ENCODE measurements at places on chromosomes 6 and 20. TPM values are rescaled to one million over a fixed set of nuclear protein-coding genes. Genes with fewer than 3 reads are reported as not detected.

Gene CST7
- total RNA-seq: not detected

Gene PTCHD4
- 0.23 TPM for total RNA-seq

Gene HLA-DQB2
- total RNA-seq: not detected

DNA sequence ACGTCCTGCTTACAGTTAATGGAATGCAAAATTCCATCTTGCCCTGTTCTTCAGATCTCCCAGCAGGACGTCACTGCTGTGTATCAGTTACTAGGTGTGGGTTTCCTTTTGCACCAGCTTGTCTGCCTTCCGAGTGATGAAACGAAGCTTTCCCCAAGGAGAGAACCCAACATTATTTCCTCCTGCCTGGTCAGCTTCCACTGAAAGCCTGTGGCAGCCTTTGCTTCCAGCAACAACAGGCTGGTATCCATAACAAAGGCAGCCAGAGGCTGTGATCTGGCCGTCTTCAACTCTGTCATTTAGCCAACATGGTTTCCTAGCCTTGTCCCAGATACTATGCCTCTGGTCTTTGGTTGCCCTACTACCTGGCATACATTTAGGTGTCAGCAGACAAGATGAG lies 78.9 kb upstream of the HEY2 start:
- H3K27me3 ChIP-seq: no peaks in the 10 kb centered on the region
- no peaks in the 10 kb centered on the region for H3K4me1 ChIP-seq
- H3K4me3 ChIP-seq: no peak overlapping the region

DNA sequence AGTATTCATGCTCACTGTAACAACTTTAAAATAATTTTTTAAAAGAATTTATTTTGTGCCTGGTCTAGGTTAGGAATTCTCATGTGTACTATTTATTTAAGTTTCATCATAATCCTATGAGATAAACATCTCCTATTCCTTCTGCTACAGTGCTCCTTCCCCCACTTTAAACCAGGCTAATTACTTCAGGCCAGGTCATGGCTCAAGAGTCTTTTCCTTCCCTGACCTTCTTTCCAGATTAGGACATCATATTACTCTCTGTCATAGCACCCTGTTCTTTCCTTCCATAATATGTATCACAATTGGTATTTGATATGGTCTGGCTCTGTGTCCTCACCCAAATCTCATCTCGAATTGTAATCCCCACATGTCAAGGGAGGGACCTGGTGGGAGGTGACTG lies 239.0 kb downstream of the BTBD9 start:
- H3K4me3 ChIP-seq: no peak overlapping the region
- H3K27me3 ChIP-seq: no peaks in the 10 kb centered on the region
- no peak for DNase-seq
- no peak overlapping the region for H3K27ac ChIP-seq
- peaks cover 14% of the 10 kb centered on the region for H3K4me1 ChIP-seq
- H3K36me3 ChIP-seq: no peaks in the 10 kb centered on the region

GRCh38 chr20:33667245-33667675 lies 517 bp downstream of the ACTL10 start:
- no peaks in the 10 kb centered on the region for H3K36me3 ChIP-seq
- peak overlapping the region; percentile 91 for H3K27ac ChIP-seq
- DNase-seq: peak; percentile 79
- H3K4me1 ChIP-seq: peaks cover 17% of the 10 kb centered on the region
- peak overlapping the region; percentile 75 for H3K4me3 ChIP-seq
- H3K27me3 ChIP-seq: no peaks in the 10 kb centered on the region

DNA sequence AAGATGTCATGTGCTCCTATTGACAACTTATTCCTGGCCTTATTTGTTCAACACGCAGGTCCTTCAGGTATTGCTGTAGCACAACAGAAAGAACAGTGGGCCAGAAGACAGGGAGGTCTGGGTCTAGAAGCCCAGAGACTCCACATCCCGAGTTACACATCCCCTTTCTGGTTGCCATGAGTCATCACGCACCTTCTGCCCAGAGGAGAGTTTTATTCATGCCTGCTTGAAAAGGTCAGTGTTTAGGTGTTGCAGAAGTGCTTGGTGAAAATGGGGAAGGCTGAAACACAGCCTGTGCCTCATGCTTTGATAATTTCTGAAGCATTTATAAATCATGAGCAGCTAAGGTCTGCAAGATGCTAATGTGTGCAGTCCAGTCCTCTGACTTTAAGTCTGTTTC lies 256.4 kb downstream of the GMPR start:
- no peaks in the 10 kb centered on the region for H3K27me3 ChIP-seq
- H3K4me3 ChIP-seq: no peak overlapping the region
- no peaks in the 10 kb centered on the region for H3K36me3 ChIP-seq
- H3K4me1 ChIP-seq: no peaks in the 10 kb centered on the region
- DNase-seq: no peak

DNA sequence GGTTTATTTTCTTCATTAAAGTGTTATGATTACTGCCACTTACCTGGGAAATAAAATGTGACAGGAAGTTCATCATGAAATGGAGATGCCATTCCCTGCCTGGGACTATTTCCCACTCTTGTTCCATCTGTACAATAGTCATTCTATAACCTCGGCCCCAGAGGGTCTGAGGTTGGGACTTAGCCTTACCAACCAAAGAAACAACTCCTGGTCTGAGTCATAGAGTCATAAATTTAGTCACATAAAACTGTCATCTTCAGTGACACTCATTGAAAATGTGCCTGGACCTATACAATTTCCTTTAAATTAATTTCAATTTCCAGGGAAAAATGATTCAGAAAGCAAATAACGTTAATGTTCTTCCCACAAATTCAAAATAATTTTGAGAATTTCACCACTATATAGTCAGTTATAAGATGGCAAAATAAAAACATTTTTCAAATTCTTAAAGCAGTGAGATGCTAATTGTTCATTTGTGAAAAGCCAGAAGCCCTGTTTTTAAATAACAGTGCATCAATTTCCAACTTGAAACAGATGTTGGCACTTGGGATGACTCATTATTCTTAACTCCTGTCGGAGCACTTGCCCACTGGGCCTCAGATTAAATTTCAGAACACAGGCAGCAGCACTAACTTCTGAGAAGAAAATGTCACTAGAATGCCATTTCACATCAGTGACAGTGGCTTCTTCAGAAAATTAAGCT lies 201.2 kb upstream of the SMLR1 start:
- H3K4me1 ChIP-seq: no peaks in the 10 kb centered on the region
- H3K27ac ChIP-seq: no peak overlapping the region
- DNase-seq: no peak
- H3K4me3 ChIP-seq: no peak overlapping the region

- H3K27me3 ChIP-seq: no peaks in the 10 kb centered on the region
- DNase-seq: no peak
- no peak overlapping the region for H3K4me3 ChIP-seq
Measured at GRCh38 chr6:12585497-12585958, 131.0 kb upstream of the PHACTR1 start.

DNA sequence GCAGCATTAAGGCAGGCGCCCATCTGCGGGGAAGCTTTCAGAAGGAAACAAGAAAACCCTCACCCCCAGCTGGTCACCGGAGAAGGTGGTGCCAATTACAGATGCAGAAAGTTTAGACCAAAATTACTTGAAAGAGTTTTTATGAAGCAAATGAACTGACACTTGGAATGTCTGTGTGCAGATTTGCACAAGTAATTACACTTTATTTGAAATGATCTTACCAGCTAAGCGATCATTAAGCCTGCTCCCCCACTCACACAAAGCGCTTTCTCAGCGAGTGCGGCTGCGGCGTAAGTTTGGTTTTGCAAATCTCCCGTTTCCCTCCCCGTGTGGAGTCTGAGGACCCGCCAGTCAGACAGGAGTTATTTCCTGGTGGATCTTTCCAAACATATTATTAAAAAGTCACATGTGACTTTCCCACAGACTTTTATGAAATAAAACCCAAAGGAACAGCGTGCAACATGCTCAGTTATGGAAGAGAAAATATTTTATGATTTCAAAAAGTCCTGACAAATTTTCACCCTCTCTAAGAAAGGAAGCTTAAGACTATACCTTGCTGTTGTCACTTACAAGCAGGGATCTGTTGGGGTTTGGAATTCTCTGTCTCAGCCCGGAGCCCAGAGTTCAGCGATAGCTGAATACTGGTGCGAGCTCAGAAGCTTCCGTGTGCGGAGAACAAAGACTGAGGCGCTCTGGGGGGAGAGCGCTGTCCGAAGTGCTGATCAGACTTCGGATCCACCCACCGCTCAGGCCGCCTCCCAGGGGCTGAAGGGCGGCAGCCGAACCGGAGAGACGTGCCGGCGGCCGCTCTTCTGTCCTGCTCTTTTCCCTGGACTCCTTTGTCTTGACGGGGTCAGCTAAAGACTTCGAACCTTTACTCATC lies 2.7 kb upstream of the MYT1 start:
- H3K27me3 ChIP-seq: no peaks in the 10 kb centered on the region
- H3K4me1 ChIP-seq: no peaks in the 10 kb centered on the region
- no peak overlapping the region for H3K4me3 ChIP-seq
- no peak overlapping the region for H3K27ac ChIP-seq

DNA sequence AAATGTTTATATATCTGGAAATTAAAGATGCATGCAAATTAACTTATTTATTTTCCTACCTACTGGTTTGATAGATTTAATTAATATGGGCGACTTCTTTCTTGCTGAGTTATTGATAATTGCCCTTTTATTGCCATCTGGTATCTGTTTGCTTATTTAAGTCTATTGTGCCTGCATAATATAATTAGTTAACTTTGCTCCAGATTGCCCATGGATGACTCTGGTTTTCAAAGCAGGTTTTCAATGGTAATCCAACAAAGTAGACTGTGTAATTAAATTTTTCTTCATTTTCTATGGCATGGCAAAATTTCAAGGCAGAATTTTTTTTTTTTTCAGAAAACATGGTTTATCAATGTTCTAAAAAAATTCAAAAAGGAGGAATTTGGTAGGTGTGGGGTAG lies 1092.0 kb downstream of the GRIK2 start:
- DNase-seq: no peak
- no peaks in the 10 kb centered on the region for H3K4me1 ChIP-seq
- H3K27ac ChIP-seq: no peak overlapping the region

GRCh38 chr6:158431560-158431959 lies 119.3 kb downstream of the TULP4 start:
- no peaks in the 10 kb centered on the region for H3K4me1 ChIP-seq
- no peak for DNase-seq
- no peaks in the 10 kb centered on the region for H3K36me3 ChIP-seq
- H3K27ac ChIP-seq: no peak overlapping the region
- no peak overlapping the region for H3K4me3 ChIP-seq

DNA sequence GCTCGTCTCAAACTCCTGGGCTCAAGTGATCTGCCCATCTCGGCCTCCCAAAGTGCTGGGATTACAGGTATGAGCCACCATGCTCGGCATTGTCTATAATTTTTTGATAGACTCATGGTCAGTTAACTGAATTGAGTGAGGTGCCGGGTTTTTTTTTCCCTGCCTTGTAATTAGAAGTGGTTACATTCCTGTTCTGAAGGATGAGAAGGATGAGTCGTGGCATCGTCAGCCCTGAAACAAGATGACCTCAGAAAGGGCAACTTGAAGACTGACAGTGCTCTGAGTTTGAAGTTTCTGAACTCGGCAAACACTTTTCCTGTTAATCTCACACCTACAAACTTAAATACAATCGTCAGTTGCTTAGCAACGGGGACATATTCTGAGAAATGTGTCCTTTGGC lies 158.7 kb upstream of the PDE10A start:
- no peaks in the 10 kb centered on the region for H3K36me3 ChIP-seq
- DNase-seq: no peak
- no peak overlapping the region for H3K27ac ChIP-seq
- H3K4me1 ChIP-seq: no peaks in the 10 kb centered on the region

- peaks cover 29% of the 10 kb centered on the region for H3K4me1 ChIP-seq
- H3K27me3 ChIP-seq: no peaks in the 10 kb centered on the region
- DNase-seq: no peak
- no peaks in the 10 kb centered on the region for H3K36me3 ChIP-seq
- H3K4me3 ChIP-seq: no peak overlapping the region
Measured at GRCh38 chr6:16730738-16731477, 30.4 kb downstream of the ATXN1 start.

DNA sequence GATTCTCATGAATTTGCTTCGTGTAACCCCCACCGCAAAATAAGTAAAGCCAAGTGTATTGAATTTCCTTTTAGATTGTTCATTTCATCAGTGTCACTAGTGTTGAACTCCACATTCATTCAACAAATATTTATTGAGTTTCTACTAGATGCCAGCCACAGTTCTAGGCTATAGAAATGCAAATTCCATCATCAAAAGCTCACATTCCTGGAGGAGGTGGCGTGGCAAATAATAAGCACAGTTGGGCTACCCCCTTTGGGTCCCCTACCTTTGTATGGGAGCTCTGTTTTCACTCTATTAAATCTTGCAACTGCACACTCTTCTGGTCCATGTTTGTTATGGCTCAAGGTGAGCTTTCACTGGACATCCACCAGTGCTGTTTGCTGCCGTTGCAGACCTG lies 12.7 kb upstream of the ME1 start:
- H3K4me1 ChIP-seq: no peaks in the 10 kb centered on the region
- no peak overlapping the region for H3K27ac ChIP-seq
- no peaks in the 10 kb centered on the region for H3K27me3 ChIP-seq

DNA sequence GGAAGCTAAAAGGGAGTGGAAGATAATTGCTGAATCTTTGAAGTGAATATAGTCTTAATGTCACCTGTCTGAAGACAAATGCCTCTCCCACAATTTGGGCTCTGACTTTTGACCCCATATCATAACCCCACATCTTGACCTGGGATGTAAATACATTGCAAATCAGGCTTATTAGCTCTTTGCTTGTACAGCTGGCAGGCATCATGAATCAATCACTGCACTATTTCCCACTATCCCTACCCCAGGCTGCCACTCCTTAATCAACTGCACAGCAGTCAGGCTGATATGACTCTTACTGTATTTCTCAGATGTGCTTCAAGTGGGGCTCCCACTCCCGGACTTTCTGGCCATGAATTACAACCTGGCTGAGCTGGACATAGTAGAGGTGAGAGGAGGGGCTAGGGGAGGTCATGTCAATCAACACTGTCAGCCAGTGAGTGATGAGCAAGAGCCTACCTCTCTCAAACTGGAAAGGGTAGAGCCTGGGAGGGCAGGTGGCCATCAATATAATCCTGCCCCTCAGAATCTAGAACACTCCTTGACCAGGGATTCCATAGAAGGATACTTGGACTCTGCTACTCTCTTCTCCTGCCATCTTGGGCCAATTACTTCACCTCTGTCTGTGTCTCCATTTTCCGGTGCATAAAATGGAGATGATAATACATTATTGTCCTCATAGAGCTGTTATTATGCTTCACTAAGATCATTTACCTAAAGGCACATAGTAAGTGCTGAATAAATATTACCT lies 10.5 kb upstream of the BPIFB3 start:
- no peaks in the 10 kb centered on the region for H3K4me1 ChIP-seq
- H3K36me3 ChIP-seq: no peaks in the 10 kb centered on the region
- H3K27ac ChIP-seq: no peak overlapping the region
- no peak overlapping the region for H3K4me3 ChIP-seq

All from pancreas (tissue), 10 donors.